RPMI7951 (cell line): ENCODE measurements at places on chromosomes 3 and 15.

- no peak for DNase-seq
Measured at GRCh38 chr3:36891701-36892160, 53.1 kb downstream of the TRANK1 start.

DNA sequence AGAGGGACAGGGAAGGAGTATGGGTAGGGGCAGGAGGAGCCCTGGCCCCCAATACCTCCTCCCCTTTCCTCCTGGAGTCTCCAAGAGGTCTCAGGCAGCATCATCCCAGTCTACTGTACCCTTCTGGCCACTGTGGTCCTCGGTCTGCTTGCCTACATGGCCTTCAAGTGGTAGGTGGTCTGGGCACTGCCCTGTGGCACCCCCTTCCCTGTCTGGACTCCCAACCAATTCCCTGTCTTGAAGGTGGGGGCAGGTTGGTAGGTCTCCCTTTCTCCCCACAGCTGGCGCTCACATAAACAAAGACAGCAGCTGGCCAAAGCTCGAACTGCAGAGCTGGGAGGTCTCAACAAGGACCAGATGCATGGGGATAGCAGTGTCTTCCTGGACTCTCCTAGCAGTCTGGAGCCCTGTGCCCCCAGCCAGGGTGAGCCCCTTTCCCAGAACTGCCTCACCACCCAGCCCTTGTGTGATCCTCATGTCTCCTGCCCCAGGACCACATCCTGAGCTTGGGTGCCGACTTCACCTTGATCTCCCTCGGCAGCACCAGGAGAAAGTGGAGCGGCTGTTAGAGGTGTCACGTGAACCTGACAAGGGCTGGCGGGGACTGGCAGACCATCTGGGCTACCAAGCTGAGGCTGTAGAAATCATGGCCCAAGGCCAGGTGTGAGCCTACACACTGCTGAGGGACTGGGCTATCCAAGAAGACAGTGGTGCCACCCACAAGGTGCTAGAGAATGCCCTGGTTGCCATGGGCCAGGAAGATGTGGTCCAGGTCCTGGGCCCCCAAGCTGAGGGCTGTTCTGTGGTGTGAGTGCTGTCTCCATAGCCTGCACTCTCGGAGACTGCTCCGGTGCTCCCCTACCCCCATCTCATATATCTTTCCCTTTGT lies 33.1 kb downstream of the NBEAL2 start:
- no peak for DNase-seq

- DNase-seq, result no peak
Measured at GRCh38 chr3:142149673-142149992, 289 bp upstream of the TFDP2 start.

DNA sequence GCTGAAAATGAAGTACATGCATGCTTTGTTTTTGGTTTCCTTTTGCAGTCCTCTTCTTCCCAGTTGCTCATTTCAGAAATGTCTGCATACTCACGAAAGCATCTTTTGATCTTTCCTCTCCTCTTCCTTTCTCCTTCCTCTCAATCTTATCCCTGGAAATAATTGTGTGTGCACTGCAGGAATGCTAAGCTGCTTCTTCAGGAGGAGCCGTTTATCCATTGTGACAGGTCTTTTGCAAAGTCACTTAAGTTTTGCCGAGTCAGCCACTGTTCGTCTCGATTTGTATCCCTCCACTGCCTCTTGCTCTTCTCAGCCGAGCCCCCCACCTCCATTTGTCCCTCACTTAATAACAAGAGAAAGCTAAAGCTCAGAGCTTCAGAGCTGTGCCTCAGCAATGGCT lies 597.6 kb downstream of the AGBL1 start:
- no peak for DNase-seq

DNA sequence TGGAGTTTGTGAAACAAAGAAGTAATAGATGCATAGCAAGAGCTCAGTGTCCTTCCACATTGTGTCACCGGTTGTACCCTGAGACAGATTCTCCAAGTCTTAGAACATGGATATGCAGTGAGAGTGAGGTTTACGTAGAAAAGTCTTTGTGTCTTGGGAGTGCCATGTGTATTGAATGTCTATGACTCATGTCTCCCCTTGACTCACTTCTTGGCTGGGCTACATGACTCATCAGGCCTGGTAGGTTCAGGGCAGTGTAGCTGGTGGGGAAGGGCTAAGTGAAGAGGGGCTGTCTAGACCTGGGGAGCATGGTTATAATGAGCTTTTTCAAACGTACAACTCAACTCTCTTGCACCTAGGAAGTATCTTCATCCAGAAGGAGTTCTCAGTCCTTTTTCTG lies 167.4 kb downstream of the GAP43 start:
- DNase-seq, result peak; percentile 97

DNA sequence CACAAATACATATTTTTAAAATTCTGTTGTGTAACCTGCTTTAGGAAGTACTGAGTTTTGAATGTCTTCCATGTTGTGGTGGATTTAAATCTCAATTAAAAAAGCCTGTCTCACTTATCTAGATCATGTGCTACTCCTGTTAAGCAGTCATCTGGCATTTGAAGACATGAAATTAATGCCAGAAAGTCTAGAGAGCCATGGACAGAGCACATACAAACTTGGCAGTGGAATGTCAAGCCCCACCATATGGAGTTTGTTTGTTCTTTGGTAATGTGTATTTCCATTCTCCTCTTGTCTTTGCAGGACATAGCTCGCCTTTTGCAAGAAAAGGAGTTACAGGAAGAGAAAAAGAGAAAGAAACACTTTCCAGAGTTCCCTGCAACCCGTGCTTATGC lies 39.3 kb upstream of the UTS2B start:
- no peak for DNase-seq

GRCh38 chr15:99275525-99276128 lies 24.3 kb downstream of the LRRC28 start:
- DNase-seq, result no peak

DNA sequence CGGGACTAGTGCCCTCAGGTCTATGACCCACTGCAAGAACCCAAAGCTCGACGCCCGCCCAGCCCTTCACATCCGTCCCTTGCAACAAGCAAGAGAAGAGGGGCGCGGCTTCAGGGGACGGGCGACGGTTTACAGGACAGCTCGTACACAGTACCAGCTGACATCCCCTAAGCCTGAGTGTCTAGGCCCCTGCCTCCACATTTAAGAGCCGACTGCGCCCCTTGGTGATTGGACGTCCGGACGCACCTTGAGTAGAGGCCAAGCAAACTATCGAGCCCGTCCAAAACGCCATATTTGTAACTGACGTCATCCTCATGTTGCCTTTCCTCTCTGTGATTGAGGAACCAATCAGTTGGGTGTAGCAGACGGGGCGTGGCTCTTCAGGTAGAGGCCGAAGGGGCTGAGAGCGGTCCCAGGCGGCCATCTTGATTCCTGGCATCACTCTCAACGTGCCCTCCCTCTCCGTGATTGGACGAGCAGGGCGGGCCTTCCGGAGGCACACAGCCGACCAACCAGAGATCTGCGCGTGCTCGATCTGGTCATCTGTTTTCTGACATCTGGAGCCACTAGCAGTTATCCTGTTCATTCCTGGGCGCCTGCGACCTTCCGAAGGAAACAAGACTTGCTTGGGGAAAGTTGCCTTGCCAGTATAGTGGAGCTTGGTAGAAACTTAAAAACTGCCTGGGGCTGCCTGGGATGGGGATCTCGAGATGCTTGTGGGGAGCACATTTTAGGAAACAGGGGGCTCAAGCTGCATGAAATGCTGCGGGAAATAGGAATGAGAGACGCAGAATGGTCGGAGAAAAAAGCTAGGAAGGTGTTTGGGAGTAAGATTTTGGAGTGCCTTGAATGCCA lies 4.0 kb upstream of the RPL14 start:
- peak; percentile 99 for DNase-seq

GRCh38 chr15:91158415-91159394 lies 58.6 kb downstream of the SV2B start:
- no peak for DNase-seq

GRCh38 chr3:30475038-30475808 lies 131.2 kb upstream of the TGFBR2 start:
- no peak for DNase-seq

DNA sequence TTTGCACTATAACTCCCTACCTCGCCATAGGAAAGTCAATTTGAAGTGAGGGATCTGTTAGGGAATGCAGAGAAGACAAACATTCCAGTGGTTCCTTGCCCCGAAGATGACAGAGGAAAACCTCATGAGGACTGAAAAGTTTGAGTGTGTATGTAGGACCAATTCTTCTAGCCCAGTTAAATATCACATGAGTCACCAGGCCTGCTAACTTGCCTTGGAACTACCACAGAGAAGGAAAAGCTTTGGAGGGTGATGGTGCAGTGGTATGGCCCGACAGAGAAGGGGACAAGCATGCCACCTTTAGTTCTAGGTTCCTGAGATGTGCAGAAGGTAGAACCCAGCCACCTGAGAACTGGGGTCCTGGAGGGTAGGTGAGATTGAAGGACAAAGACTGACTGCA lies 2.6 kb upstream of the UPK1B start:
- no peak for DNase-seq

DNA sequence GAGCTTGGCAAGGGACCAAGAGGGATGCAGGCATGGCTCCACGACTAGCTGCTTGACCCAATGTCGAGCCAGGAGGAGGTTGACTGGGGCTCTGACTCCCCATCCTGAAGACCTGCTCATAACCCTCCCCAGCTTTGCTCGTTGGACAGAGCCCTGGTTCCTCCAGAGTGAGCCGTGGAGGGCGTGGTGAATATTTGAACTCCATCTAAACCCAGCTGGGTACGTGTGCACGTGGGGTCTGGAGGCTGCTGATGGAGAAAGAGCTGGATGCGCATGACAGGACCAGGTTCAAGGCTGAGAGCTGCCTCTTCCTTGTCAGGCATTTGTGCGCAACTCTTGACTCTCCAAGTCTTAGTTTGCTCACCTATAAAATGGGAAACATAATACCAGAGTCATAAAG lies 282.8 kb downstream of the TLE3 start:
- no peak for DNase-seq

DNA sequence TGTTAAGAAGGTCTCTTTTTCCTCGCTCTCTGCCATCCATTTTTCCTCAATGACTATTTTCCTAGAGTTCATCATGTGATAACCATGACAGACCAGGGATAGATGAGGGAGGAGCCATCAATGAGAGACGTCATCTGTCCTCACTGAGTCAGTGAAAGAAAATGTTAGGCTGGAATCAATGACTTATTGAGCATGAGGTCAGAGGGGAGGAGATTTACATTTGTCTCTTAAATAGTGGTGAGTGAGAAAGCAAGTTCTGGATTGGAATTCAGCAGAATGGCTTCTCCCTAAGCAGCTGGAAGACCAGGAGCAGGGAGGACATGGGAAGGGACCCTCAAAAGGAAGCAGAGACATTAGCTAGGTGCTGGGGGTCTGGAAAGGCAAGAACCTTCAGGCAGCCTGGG lies 28.2 kb upstream of the USP3 start:
- DNase-seq, result peak; percentile 83

GRCh38 chr3:58723173-58723572 lies 56.6 kb upstream of the FAM3D start:
- DNase-seq, result no peak
